Mesothelial cell of epicardium (in vitro differentiated cells): ENCODE measurements at places on chromosomes 16 and 17.

DNA sequence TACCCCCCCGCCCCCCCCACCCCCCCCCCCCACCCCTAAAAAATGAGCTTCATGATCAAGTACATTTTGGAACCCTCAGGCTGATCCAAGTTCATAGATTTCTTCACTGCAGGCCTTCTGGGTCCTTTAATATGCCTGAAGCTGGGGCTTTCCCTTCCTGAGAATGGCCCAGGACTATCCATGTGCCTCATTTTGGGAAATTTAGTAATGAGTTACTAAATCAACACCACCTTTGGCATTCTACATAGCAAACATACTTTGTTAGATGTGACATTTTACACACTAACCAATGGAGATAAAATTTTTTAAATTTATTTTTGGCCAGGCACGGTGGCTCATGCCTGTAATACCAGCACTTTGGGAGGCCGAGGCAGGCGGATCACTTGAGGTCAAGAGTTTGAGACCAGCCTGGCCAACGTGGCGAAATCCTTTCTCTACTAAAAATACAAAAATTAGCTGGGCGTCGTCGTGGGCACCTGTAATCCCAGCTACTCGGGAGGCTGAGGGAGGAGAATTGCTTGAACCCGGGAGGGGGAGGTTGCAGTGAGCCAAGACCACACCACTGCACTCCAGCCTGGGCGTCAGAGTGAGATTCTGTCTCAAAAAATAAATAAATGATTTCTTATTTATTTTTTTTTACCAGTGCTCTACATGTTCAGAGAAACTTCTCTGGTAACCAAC lies 14.0 kb downstream of the HERPUD1 start:
- no peak for DNase-seq

- no peak for DNase-seq
Measured at GRCh38 chr16:20249211-20249610, 78.1 kb downstream of the GP2 start.

- no peak for DNase-seq
Measured at GRCh38 chr16:24977678-24978075, 37.5 kb downstream of the ARHGAP17 start.

DNA sequence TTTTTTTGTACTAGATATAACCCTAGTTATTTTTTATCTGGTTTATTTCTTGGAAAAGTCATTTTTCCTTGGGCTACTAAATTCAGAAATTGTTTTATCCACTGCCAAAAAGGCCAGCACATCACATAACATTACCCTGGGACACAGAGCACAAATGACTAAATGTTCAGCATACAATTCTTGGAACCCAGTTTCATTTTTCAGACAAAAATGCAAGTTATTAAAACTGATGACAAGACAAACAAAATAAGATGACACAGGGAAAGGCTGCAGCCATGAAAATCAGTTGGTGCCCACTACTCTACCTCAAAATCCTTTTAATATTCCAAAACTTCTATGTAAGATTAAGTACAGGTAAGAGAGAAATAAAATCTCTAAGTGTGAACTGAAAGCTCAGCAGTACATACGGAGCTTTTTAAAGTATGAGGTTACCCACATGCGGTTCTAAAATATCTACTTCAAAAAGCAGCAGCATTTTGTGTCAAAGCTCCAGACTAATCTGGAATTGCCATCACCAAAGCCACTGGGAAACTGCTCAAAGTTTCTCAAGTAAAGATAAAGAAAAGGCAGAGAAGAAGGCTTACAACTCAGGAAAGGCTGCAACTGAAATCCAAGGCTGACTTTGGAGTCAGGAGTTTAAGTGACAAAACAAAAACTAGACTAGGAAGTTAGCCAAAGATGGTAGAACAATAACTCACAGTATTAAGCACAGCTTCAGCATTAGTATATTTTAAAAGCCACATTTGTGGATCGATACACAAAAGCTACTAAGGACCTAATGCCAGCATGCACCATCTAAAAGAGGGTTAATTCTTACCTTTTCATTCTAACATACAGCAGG lies 41.4 kb downstream of the AP1G1 start:
- no peak for DNase-seq

DNA sequence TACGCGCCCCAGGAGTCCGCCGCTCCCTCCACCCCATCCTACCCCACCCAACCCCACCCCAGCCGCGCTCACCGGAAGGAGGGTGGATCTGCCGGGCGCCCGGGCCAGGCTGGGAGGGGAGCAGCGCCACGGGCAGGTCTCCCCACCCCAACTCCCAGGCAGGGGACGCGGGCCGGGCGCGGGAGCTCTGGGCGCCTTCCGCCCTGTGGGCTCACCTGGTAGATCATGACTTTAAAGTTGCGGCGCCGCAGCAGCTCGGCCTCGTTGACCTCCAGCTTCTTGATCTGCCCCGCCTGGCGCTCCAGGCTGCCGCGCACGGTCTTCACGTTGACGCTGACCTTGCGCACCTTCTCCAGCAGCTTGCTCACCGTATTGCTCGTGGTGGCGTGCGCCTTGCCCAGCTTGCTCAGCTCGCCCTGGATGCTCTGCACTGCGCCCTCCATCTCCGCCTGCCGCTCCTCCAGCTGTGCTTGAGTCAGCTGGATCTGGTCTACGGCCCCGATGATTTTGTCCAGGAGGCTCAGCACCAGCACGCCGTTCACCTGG lies 571 bp downstream of the CAVIN1 start:
- no peak for DNase-seq

GRCh38 chr17:74481621-74482020 lies 15.2 kb downstream of the CD300A start:
- DNase-seq: no peak

- DNase-seq: no peak
Measured at GRCh38 chr16:81335669-81336068, 20.9 kb downstream of the GAN start.

- no peak for DNase-seq
Measured at GRCh38 chr16:70529051-70529777, 5.6 kb downstream of the SF3B3 start.

DNA sequence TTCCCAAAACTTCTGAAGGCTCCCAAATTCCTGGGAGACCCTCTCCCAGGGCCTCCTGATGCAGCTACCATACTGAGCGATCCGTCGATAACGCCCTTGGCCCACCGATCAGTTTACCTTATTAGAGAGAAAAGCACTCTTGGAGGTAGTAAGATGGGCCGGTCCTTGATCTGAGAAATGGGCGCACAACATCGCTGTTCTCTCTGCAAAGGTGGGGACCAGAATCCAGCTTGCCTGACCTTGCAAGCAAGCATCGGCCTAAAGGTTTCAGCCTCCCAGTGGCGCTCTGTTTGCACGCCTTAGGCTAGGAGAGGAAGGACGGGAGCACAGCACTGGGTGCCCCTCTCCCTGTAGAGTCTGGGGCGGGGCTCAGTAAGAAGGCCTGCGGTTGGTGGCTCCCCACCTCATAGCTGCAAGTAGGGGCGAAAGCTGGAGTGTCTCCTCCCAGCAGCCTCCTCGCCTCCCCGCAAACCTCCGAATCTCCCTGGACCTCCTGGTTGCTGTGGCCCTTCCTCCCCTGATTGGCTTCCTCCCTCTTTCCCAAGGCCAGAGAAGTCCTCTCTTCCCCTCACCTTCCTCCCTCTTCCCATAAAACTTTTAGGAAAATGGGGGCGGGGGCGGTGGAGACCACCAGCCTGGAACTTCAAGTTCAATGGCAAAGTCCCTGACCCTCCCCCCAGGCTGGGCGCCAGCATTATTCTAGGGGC lies at the start of gene PRAC1:
Gene PRAC1 (minus strand): TSS at position 318 of the 707 bp plus-strand sequence. CDS start 126 bp downstream, at position 192.
- no peak for DNase-seq

GRCh38 chr16:48503336-48503735 lies 106.6 kb downstream of the N4BP1 start:
- DNase-seq: no peak

GRCh38 chr17:82224666-82225065 lies 4.2 kb upstream of the SLC16A3 start:
- DNase-seq: no peak

GRCh38 chr16:87780385-87780989 lies 14.7 kb upstream of the KLHDC4 start:
- no peak for DNase-seq

DNA sequence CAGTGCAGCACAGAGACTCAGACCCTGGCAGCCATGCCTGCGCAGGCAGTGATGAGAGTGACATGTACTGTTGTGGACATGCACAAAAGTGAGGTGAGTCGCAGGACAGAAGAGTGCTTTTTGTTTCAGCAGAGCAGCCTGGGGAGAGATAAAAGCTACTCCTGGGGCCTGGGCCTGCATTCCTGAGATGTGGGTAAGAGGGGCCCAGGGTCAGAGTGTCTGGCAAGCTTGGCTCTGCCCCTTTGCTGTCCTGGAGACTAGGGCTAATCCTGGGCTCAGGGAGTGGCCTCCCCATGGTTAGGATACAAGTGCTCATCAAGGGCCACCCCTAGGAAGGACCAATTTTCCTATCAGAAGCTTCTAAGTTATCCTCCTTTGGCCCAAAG lies 4.8 kb upstream of the ERBB2 start:
- DNase-seq: no peak

DNA sequence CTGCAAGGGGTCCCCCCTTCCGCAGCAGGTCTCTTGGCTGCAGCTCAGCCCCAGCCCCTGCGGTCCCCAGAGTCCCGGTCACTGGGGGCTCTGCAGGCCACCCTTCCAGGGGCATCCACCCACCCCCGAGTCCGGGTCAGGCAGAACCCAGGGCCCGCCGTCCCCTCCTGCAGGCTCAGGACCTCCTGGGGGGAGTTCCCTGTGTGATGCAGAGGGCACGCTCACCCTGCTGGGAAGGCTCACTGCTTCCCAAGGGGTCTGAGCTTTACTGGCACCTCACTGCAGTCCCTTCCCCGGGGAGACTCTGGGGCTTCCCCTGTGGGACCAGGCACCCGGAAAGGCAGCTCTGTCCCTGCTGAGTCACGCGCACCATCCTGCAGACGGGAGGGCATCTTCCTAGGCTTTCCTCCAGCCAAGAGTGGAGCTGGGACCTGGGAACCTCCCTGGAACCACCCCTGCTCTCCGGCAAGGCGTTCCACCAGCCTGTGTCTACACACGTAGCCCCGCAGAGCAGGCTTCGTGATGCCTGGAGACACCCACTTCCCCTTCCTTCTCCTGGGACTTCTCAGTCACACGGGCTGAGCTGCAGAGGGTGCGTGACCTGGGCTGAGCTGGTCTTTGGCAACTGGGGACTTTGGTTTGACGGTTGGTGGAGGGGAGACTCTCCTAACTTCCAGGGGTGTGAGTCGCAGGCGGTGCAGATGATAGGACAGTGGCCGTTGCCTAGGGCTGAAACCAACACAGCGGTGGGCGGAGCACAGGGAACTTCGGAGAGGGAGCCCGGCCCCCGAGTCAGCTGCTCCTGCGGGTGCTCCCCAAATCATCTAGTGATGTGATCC lies 23.4 kb downstream of the SLC25A10 start:
- DNase-seq: no peak

- DNase-seq: no peak
Measured at GRCh38 chr17:48021934-48022333, 15.7 kb downstream of the COPZ2 start.

DNA sequence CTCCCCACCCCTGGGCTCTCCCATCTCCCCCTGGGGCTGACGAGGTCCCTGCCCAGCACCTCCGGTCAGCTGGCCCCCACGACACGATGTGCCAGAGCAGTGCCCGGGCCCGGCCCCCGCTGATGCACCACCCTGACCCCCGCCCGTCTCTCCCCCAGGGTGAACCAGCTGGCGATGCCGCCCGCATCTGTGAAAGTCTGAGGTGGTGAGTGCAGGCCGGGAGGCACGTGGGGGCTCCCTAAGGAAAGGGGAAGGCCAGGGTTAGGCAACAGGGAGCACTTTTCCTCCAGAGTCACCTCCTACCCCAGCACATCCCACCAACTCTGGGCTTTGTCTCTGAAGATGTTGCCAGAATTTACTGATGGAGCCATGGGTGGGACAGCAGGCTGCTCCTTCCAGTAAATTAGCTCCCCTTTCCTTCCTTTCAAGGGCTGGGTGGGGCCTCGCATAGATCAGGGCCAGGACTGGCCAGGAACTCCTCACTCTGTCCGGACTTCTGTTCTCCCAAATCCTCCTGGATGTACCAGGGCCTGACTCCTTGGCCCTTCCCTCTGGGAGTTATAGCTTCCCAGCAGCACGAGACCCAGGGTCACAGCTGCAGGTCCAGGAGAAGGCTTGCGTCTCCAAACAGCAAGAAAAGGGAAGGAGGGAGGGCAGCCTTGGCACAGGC lies 18.3 kb downstream of the MYBBP1A start:
- no peak for DNase-seq

- DNase-seq: no peak
Measured at GRCh38 chr16:89697161-89697615, 4.3 kb downstream of the SPATA2L start.

DNA sequence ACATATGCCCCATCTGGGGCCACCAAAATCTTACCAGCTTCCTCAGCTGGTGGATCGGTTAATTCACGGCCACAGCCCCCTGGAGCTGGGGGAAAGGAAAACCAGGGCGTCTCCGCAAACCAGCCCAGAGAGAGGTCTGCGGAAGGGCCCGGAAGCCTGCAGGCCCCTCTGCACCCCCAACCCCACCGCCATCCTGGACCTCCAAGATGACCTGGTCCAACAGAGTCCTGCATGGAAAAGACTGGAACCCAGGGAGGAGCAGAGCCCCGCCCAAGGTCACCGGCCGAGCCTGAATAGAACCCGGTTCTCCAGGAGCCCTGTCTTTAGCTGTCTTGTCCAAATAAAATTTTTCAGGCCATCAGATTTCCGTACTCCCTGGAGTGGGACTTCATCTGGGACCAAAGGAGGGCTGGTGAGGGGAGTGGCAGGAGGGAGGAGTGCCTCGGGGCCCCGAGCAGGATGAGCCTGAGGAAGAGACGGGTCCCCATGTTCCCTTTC lies 37.4 kb upstream of the NDRG4 start:
- DNase-seq: no peak

DNA sequence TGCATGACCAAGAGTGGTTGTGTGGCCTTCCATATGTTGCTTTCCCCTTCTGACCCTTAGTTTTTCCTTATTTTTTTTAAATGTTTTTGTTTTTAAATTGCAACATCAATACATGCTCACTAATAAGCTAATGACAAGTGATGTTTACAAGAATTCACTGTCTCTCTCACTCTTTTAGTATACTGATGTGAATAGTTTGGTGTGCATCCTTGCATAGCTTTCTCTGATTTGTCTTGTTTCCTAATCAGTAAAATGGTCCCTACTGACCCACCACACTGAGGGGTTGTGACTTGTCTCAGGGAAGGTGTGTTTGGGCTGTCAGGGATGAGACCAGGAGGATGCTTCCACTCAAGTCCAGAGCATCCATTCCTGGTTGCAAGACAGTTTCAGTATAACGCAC lies 26.0 kb downstream of the CIITA start:
- DNase-seq: no peak

DNA sequence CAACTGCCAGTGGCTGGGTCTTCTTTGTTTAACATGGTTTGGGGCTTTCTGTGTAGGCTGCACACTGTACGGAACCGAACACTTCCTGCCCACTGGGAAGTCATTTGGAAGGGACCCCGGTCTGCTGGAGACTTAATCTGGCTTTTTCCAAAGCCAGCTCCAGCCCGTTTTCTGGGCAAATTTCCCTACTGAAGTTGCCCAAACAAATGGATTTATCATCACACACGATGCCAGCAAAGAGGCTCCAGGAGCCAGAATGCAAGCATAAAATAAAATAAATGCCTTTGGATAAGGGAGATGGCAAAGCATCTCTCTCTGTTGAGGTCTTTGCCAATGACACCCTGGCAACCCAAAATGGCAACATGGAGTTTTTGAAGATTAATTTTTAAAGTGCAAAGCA lies 259.9 kb upstream of the IRX3 start:
- no peak for DNase-seq

GRCh38 chr17:30345527-30346075 lies 11.7 kb upstream of the TMIGD1 start:
- no peak for DNase-seq

GRCh38 chr17:303168-303567 lies 49.4 kb downstream of the RPH3AL start:
- DNase-seq: no peak
